ENCODE measurements at places on chromosomes 11 and 22.

GRCh38 chr22:16854631-16855030 lies 29.4 kb upstream of the XKR3 start:
- DNase-seq: no peak

GRCh38 chr22:23431337-23432072 lies 148.6 kb downstream of the IGLL1 start:
- DNase-seq: no peak

- no peak for DNase-seq
Observed at GRCh38 chr11:95647355-95647754, 142.2 kb downstream of the FAM76B start.

DNA sequence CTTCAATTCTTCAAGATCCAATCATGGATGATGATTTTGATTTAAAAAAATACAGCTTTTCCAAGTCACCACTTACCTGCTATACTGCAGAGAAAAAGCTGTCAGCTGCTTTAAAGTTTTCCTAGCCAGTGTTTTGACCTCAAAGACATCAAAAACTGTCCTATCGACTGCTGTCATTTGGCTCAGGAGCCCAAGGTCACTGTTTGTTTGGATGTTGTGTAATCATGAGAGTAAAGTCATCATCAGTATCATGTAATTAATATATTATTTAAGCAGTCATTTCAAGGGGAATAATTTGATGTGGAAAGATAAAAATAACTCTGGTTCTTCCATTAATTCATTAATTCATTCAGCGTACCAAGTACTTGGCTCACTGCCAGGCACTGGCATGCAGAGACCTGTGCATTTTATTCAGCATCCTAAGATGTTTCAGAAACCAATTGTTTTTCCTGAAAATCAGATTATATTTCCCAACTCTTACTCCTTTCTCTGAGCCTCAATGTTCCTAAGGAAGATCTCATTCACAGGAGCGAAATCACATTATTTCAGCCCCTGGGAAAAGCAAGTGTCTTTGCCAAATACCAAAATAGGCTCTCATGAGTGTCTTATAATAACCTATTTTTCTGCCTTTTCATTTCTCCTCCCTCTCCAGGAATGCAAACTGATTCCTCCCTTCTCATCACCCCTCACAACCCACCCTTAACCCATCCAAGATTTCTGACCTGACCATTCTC lies 59.9 kb downstream of the SLC1A2 start:
- DNase-seq: no peak

GRCh38 chr22:45537734-45538181 lies 35.1 kb downstream of the FBLN1 start:
- DNase-seq: no peak

- DNase-seq: no peak
Observed at GRCh38 chr22:48263791-48264351, 1501.4 kb downstream of the TBC1D22A start.

- no peak for DNase-seq
Observed at GRCh38 chr11:83120327-83120726, 36.6 kb upstream of the PCF11 start.

GRCh38 chr22:31085493-31085824 lies 4.3 kb downstream of the SMTN start:
- DNase-seq: no peak

DNA sequence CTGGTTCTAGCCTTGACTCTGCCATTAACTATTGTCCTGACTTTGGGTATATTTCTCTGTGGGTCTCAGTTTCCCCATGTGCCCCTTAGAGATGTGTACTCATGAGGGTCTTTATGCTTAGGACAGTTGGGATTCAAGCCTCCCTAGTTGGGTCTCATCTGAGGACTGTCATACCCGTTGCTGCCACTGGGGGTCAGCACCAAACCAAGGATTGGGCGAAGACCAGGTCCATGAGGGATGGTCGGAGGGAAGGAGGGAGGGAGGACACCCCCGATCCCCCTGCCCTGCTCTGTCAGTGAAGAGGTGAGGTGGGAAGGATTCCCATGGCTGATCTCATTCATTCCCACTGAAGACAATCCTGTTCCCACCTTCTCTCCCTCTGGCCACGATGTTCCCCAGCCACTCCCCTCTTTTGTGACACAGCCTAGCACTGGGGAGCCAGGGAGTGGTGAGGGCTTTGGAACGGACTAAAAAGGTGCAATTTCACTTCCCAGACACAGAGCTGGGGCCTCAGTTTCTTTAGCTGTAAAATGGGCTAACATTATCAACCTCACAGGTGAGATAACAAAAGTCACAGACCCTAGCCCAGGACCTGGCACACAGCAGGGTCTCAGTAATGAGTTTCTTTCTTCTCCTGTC lies 12.4 kb upstream of the KLHL35 start:
- DNase-seq: no peak

DNA sequence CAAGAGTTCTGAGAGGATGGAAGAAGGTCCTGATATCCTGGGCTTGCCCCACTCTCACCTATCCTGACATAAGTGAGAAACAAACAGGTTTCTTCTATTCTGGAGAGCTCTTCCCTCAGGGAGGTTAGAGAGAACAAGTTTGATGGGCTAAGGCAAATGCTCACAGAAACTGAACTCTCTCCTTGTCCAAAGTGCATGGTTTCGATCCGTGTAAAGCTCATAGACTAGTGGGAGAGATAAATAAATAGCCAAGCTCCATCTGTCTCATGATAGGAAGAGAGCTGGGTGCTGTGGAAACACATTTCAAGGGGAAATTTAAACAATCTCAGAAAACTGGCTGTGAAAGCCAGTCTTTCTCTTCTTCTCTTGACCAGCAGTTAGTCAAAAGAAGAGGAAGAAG lies 459.5 kb upstream of the LARGE1 start:
- no peak for DNase-seq

DNA sequence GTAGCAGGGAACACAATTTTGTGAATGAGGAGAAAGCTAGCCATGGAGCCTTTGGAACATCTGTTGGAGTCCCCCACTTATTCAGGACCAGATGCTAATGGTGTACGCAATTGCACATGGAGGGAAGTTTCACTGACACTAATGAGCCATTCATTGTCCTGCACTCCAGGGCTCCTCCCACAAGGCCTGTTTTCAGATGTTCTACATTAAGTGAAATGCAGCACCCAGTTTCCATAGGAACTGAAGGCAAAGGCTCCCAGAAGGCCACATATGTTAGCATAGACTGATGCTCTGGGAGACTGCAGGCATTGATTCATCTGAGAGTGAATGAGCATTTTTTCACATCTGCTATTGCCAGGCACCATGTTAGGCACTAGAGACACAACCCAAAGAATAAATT lies 399.5 kb downstream of the ETS1 start:
- DNase-seq: no peak

GRCh38 chr11:64340671-64341335 lies 799 bp downstream of the CCDC88B start:
- DNase-seq: no peak

- DNase-seq: no peak
Observed at GRCh38 chr22:41875531-41876270, 39.2 kb downstream of the SHISA8 start.

DNA sequence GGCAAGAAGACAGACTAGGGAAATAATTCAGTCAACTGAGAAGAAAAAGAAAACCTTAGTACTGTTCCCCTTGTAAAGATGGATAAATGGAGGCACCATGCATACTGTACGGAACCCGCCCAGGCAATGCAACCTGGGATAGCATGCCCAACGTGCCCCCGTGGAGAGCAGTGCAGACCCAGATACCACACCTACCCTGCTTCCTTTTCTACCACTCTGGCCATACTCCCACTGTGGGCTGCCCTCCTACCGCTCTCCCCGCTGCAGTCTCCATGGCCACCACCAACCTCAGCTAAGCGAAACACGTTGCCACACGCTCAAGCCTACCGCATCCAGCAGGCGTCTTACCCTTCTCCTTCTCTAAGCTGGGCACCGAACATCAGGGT lies 117.4 kb upstream of the SERPIND1 start:
- no peak for DNase-seq

DNA sequence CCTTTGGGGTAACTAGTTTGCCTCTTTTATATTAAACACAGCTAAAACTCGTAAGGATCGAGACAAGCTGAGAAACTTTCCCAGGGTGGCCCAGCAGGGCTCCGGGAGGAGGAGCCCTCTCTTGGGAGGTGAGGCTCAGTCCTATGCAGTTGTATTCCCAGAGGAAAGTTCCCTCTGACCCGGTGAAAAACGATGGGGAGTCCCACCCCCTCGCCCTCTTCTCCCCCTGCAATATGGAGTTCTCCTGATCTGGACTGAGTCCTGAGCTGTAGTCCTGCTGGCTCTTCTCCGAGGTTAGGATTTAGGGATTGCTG lies 1.3 kb downstream of the NTM start:
- no peak for DNase-seq

GRCh38 chr11:1912289-1912878 lies 7.1 kb upstream of the TNNT3 start:
- no peak for DNase-seq

DNA sequence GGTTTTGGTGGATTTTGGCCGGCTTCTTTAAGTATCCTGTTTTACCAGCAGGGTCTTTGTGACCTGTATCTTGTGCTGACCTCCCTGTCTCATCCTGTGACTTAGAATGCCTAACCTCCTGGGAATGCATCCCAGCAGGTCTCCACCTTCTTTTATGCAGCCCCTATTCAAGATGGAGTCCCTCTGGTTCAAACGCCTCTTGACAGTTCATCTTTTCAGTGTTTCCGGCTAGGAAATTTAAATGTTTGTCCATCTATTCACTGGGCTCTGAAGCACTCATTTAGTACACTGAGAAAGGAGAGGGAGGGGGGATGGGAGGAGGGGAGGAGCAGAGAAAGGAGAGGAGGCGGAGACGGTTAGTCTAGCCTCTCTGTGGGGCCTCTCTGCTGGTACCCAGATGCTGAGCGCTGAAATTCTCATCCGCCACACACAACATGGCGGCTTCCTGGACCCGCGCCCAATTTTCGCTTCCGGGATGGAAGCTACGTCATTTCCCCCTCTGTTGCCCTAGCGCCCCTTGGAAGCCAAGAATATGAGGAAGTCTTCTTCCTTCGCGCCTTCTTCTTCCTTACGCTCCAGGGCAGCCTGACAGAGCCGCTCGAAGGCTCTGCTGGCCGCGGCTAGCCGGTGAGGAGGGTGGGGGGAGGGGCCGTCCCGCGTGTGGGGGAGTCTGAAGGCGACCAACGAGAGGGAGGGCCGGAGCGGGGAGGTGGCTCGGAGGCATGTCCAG lies 69.0 kb upstream of the SYT13 start:
- peak; percentile 70 for DNase-seq

- no peak for DNase-seq
Observed at GRCh38 chr22:37112084-37112728, 2.7 kb upstream of the TMPRSS6 start.

- no peak for DNase-seq
Observed at GRCh38 chr11:64489831-64490441, 101.1 kb upstream of the SLC22A12 start.

GRCh38 chr11:12116425-12117032 lies 6.1 kb downstream of the MICAL2 start:
- no peak for DNase-seq

GRCh38 chr22:30804626-30805025 lies 110.0 kb downstream of the OSBP2 start:
- no peak for DNase-seq

- DNase-seq: no peak
Observed at GRCh38 chr11:47184711-47185304, 1.4 kb downstream of the PACSIN3 start.

GRCh38 chr11:75925785-75926164 lies 110.8 kb downstream of the UVRAG start:
- DNase-seq: no peak

- no peak for DNase-seq
Observed at GRCh38 chr22:29769723-29770321, 2.7 kb downstream of the UQCR10 start.

GRCh38 chr11:43359422-43359818 lies 700 bp downstream of the TTC17 start:
- DNase-seq: no peak

GRCh38 chr11:16759857-16760508 lies 21.5 kb downstream of the C11orf58 start:
- DNase-seq: no peak

- DNase-seq: no peak
Observed at GRCh38 chr11:34317666-34318065, 40.1 kb downstream of the ABTB2 start.

DNA sequence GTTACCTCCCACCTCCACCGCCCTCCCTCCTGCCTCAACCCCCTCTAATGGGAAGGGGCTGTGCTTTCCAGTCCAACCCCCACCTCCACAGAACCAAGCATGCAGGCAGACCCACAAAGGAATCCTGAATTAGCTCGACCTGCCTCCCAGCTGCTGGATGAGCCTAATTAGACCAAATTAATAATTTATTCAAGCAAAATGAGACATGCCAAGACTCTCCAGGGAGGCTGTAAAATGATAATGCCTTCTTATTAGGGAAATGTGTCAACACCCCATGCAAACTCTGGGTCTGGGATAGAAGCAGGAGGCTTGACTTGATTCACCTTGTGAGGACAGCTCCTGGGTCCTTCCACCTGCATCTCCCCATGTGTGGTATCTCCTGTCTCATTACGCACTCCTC lies 59.4 kb upstream of the HMGXB4 start:
- DNase-seq: no peak

Measured in NCI-H187 treated with DMSO at 0.1 percent for 48 hours (cell line).